Activated naive CD8-positive, alpha-beta T cell treated with anti-CD3 and anti-CD28 coated beads, Interleukin-2, amount 50 U/mL, for 16 hours (primary cell): ENCODE measurements at places on chromosomes 1 and 21.

GRCh38 chr1:7278045-7278444 is 492.8 kb downstream of the CAMTA1 start:
- DNase-seq: no peak

DNA sequence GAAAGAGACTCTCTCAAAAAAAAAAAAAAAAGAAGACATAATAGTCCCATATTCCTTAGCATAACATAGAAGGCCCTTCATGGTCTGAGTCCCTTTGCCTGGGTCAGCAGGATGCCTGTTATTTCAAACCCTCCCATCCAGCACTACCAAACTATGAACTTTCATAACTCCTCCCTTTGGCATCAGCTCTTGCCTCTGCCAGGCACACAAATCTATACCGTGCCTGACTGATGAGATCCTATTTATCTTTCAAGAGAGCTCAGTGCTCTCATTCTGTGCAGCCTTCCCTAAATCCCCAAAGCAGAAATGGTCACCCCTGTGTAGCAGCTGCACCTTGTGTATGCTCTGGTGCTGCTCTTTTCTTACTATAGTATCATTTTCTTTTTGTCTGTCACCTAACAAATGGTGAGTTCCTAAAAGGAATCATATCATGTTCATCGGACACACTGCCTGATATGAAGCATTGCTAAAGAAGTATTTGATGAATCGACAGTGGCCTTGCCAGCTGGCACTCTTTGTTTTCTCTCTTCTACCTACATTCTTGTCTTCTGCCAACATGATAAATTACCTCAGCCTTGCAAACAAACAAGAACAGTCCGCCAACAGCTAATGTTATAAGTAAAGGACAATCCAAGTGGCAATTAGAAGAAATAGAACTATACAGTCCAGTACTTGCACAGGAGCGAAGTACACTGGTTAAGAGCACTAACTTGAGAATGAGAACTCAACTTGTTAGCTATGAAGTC is 29.9 kb downstream of the FMO4 start:
- DNase-seq: no peak

- no peak for DNase-seq
Measured at GRCh38 chr1:155179112-155180031, 5.7 kb downstream of the TRIM46 start.

GRCh38 chr1:247295274-247295684 is 36.4 kb downstream of the ZNF496 start:
- DNase-seq: no peak

DNA sequence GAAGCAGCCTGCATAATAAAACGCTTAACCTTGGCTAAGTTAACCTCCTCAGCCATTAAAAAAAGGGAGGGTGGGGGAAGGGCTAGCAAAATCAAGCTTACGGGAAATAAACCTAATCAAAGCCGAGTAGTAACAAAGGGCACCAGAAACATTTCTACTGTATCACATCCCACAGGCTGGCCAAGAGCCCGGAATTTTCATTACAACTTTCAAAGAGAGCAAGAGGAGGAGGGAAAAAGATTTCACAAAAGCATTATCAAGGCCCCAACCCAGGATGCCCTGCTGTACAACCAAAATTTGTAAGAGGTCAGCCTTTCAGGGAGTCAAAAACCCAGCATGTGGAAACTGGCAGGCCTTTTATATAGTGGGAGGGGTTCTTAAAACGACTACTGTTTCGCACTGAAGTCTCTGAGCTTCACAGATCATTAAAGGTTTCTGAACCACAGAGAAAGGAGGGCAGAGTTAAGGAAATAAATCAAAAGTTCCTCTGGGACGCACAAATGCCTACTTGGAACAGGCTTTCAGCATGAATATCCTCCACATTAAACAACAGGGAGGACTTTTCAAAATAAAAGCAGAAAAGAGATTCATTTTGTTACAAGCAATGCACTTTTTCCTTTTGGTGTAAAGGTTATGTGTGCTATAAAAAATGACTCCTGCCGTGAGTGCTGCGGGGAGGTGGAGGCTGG is 90.4 kb downstream of the SLC45A1 start:
- DNase-seq: no peak

DNA sequence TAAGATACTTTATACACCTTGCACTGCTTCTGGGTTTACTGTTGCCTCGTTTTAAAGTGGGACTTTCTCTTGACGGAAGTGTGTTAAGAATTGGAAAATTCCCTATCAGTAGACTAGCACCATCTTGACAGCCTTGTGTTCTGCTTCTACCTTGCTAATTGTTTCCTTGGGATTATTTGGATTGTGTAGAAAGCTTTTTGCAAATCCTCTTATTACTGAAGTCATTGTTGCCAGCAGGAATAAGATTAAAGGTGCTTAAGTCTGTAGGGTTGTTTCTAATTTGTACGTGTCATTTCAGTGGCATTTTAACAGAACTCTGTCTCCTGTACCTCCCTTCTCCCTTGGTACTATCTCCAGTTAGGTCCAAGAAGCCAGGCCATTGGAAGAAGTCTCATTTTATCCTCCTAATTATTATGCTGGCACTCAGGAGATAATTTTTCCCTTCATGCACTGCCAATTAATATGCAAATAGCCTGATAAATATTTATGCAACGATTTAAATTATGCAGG is 107.7 kb downstream of the POU2F1 start:
- DNase-seq: no peak

DNA sequence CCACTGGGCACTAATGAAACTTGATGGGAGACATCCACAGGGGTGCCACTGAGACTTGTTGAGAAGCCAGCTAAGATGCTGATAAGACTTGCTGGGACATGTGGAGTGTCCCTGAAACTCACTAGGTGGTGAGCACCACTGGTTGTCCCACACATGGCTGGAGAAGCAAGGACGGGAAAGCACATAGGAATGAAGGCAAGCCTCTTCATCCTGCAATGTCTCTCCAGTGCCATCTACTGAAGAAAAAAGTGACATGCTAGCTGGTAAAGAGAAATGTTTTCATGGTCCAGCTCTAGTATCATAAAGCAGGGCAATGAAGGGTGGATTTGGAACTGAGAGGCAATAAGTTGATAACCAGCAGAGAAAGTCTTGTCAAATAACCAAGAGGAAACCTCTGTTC is 283.0 kb downstream of the PAPPA2 start:
- DNase-seq: no peak

GRCh38 chr1:246708166-246708565 is 16.0 kb upstream of the SCCPDH start:
- DNase-seq: no peak

DNA sequence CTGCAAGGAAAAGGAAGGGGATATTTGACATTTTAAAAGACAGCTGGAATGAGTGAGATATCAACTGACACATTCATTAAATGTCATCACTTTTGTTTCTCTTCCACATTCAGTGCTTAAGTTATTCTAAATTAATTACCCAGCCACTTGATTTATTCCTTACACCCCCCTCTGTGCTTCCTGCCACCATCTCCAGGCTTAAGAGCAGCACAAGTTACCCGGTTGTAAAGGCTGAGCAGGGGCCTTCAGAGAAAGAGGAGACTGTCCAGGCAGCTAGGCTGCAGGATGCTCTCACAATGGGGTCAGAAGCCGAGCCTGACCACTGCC is 71.4 kb downstream of the SYT6 start:
- no peak for DNase-seq

GRCh38 chr21:42834726-42835191 is 44.6 kb downstream of the WDR4 start:
- DNase-seq: no peak

DNA sequence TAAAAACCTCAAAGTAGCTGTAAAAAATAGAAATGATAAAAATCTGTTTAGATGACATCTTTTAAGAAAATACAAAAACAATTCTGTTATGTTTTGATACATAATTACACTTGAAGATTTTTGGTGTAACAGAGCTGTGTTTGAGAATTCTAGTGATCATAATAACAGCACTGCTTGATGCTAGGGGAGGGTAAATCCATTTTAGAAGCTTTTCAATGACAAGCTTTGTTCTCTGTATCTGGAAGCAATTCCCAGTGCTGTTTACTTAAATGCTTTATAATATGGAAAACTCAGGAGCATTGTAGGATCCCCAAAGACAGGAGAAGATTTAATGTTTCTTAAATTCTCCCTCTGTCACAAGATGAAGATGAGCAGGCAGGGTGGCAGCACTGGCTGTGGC is 359.3 kb downstream of the PDE4B start:
- no peak for DNase-seq

- DNase-seq: no peak
Measured at GRCh38 chr1:229101011-229101871, 169.7 kb upstream of the RAB4A start.

DNA sequence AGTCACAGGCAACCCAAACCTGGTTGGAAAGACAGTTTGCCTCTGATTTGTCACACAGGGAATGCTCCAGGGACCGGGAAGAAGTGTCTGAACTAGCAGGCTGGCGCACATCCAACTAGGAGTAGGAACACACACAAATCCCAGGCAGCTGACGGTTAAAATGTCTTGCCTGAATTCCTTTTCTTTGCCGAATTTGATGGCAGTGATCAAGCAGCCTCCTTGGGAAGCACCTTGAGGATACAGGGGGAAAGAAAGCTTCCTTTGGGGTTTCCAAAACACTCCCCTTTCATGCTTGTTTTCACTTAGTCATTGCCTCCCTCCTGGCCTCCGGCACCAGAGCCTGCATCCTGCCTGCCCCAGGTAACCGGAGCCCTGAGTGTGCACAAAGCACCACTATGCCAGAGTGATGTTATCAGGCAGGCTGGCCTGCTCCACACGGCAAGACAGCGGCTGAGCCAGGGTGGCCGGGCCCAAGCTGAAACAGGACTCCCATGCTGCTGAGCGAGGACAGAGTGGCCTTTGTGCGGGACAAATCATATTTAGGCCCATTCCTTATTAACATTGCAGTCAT is 193.8 kb downstream of the LMX1A start:
- no peak for DNase-seq

- DNase-seq: no peak
Measured at GRCh38 chr21:35291973-35292627, 243.0 kb upstream of the RUNX1 start.

- no peak for DNase-seq
Measured at GRCh38 chr21:31618696-31619430, 40.6 kb upstream of the SOD1 start.

GRCh38 chr1:55786396-55786795 is 571.2 kb upstream of the USP24 start:
- DNase-seq: no peak

DNA sequence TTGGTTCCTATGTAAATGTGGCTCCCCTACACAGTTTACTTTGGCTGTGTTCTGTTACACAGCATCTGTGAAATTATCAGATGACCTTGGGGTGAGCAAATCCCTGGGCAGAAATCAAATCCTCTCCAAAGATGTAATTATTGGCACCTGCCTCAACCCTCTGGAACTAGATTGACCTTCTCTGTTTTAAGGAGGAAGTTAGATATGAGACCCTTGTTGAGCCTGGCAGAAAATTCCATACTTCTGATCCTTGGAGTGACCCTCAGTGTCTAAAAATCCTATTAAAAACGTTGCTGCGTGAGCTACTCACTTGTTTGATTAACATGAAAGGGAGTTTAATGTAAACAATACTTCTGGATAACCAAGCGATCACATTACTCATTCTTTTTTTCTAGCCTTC is 122.0 kb downstream of the CLIC6 start:
- DNase-seq: no peak
